ENCODE measurements at places on chromosomes 1 and 21. TPM values are rescaled to one million over a fixed set of nuclear protein-coding genes. Genes with fewer than 3 reads are reported as not detected.

- DNase-seq = no peak
Measured at GRCh38 chr1:235919127-235919832, 52.6 kb upstream of the LYST start.

The PRDM16 gene
- not detected for total RNA-seq

DNA sequence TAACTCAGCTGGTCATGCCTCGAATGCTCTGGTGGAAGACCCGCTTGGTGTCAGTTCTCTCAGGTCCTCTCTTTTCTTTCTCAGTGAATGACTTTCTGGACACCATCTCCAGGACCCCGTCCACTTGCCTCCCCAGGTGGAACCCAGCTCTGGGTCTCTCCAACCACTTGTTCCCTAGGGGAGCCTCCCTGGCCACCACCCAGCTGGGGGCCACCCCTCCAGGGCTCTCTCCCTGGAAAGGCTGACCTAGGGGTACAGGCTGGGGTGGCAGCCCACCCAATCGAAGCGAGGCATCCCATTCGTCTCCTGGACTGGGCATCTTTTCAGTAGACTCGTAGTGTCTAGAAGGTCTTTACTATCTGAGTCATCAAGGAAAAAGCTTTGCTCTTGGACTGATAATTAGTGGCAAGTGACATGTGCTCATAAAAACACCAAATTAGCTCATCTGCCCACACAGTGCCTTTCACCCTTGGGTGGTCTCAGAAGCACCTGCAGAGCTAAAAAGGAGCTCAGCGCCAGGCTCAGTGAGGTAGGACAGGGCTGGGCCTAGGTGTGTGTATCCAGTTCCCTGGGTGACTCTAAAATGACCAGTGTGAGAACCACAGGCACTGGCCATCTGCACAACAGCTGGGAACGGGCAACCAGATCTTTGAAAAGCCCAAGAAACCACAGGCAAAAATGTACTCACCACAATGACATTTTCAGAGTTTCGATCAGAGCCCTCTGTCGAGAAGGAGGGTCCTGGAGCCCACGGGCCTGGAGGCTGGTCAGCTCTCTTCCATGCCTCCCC lies 2.4 kb upstream of the PDXK start:
- DNase-seq = no peak

DNA sequence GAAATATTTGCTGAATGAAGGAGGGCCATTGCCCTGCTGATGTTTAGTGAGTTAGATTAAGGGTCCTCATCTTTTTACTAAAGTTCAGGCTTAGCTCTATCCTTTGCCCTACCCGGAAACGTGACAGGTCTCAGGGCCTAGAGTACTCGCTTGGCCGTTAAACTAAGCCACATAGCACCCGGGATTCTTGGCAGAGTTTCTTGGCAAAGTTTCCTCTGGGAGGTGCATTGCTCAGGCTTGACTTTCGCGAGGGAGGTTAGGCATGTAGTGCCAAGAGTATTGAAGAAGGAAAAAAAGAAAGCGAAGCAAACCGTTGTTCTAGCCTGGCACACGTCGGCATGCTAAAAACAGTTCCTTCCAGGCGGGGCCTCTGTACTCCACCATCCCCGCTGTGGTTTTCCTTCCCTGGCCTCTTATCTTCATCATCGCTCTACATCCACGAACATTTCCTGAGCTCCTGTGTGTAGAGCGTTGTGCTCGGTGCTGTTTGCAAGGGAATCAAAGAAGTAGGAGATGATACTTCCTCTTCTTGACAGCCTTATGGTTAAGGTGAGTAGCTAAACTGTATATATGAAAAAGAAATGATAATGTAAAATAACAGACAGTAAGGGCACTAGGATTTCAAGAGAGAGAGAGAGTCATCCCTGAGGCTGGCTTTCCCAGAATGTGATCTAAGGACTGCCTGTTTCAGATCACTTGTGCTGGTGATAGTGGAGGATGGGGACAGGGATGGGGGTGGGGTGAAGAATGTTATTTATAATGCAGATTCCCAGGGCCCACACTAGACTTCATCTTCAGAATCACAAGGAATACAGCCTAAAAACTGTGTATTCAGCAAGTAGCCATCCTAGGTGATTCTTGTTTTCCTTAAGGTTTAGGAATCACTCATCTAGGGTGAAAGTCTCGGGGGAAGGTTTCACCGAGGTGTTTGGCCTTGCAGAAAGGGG lies 18.8 kb downstream of the RNF220 start:
- DNase-seq = peak; percentile 64

- DNase-seq = no peak
Measured at GRCh38 chr1:4709641-4710040, 55.2 kb downstream of the AJAP1 start.

DNA sequence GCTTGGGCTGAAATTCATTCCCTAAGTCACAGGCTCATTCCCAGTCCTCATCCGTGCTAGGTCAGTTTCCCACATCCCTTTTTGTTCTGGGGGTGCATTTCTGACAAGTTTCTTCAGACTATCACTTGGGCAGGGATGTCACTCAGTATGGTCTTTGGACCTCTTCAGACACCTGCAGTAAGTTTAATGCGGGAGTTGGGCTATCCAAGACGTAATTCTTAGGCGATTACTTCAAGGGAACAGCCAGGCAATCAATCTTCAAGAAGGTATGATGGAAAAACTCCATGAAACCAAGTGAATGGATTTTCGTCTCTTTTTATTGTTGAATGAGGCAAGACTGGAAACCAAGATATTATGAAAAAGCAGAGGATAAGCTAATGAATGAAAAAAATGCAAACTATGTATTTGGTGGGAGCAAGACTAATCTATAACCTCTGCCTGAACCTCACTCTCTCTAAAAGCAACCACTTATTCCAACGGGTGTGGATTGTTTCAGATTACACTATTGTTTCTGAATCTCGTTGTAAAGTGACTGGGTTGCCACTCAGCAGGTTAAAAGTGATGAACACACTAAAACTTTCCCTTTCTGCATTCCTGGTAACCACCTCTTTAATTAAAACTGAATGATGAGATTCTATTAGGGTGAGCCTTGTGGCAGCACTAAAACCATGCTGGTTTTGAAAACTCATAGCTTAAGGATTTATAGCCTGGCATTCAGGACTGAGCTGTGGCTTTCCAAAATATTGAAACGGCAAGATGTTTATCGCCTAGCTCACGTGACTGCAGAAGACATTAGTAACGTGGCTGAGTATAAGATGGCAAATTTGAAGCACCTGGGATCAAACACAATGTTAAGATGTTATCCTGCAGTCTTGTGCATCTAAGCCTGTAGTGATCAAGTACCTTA lies 1.1 kb downstream of the RASAL2 start:
- DNase-seq = peak; percentile 68

- DNase-seq = no peak
Measured at GRCh38 chr1:19762175-19762779, 37.4 kb downstream of the TMCO4 start.

DNA sequence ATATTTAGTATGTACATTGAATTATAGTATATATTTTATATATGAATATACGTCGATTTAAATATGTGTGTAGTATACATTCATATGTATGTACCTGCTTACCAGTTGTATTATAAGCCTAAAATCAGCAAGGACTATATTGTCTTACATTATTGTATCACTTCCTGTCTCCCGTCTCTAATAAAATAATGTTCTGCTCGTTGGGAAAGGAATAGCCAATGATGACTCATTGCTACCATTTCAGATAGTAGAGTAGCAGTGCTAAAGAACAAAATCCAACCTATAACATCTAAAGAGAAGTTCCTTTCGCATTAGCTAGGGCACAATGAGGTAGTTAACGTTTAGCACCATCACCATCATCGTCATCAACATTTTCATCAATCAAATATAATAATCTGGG lies 39.9 kb upstream of the SMYD2 start:
- DNase-seq = no peak

DNA sequence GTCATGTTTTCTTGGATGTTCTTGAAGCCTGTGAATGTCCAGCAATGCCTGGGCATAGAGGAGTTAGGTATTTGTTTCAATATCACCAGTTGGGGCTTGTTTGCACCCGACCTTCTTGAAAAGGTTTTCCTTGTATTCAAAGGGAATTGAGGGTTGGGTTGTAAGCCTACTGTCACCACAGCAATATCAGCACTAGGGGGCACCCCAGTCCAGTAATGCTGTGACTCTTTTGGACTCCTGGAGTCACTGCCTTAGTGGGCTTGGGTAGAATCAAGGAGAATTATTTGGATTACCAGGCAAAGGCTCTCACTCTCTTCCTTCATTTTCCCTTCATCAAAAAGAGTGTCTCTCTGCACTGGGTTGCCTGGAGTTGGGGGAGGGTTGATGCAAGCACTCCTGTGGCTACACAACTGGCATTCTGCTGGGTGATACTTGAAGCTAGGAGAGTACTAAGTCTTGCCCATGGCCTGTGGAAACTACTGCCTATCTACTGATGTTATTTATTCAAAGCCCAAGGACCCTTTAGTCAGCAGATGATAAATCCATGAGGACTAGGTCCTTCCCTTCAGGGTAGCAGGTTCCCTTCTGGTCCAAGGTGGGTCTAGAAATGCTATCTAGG lies 34.5 kb downstream of the OR10R2 start:
- DNase-seq = no peak

The OR2T33 gene
- total RNA-seq = not detected

DNA sequence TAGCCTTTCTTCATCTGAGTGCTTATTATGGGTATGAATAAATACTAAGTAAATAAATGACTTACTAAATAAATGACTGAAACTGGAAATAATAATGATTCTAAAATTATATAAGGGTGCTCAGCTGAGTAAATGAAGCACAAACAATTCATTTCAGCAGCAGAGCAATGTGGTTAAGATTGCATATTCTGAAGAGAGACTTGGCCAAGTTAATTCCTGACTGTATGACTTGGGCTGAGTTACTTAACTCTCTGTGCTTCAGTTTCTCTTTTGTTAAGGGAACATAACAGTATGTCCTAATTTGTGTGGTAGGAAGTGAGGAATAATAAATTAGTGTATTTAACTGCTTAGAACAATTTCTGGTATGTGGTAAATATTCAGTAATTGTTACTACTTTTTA lies 19.1 kb downstream of the AGL start:
- DNase-seq = no peak

DNA sequence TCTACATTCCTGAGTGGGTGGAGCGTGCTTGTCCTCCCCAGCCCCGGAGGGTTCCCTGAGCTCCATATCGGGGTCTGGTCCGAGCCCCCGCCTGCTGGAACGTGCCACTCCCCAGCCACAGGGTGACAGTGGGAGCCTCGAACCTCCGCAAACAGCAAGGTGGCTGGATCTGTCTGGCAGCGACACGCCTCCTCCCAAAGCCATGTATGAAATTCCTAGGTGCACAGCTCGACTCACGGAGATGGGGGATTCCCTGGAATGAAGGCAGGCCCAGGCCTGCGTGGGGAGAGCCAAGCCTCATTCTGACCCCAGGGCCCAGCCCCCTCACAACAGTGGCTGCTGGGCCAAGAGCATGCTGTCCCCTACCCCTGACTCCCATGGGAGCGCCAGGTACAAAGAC lies 32.9 kb downstream of the TP73 start:
- DNase-seq = no peak

DNA sequence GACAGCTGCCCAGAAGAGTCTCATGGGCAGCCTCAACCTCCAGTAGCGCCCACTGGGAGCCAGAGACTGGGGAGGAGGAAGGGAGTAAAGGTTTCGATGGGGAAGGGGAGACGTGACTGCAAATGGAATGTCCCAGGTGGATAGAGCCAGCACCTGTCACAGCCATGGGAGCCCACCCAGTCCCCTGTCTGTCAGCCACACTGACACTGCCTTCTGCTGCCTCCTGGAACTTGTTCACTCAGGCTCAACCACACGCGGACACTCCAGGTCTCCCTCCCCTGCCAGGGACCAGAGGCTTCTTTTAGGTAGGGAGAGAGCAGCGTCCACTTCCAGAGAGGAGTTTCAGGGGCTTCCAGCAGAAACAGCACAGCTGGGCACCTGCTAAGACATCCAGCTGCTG lies 346.3 kb downstream of the NPHP4 start:
- no peak for DNase-seq

DNA sequence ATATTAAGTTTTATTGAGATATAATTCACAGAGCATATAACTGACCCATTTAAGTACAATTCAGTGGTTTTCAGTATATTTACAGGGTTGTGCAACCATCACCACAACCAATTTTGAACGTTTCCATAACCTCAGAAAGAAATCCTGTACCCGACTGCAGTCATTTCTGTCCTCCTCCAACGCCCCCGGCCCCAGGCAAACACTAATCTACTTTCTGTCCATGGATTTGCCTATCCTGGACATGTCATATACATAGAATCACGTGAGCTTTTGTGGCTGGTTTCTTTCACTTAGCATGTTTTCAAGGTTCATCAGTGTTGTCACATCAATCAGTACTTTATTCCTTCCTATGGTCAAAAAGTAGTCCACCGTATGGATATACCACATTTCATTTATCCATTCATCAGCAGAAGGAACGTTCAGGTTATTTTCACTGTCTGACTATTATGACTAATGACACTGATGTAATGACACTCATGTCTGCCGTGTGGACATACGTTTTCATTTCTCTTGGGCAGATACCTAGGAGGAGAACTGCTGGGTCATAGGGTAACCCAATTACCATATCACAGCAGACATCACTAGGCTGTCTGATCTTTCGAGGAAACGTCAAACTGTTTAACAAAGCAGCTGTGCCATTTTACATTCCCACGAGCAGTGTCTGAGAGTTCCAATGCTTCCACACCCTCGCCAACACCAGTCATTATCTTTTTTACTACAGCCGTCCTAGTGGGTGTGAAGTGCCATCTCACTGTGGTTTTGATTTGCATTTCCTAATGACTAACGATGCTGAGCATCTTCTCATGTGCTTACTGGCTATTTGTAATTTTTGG lies 30.8 kb downstream of the MRPL37 start:
- no peak for DNase-seq

The CLCA2 gene
- 0.25 TPM for total RNA-seq

The SLFNL1 gene
- total RNA-seq = 0.35 TPM

GRCh38 chr1:219657186-219657585 lies 44.3 kb upstream of the ZC3H11B start:
- no peak for DNase-seq

The APCS gene
- total RNA-seq = not detected

DNA sequence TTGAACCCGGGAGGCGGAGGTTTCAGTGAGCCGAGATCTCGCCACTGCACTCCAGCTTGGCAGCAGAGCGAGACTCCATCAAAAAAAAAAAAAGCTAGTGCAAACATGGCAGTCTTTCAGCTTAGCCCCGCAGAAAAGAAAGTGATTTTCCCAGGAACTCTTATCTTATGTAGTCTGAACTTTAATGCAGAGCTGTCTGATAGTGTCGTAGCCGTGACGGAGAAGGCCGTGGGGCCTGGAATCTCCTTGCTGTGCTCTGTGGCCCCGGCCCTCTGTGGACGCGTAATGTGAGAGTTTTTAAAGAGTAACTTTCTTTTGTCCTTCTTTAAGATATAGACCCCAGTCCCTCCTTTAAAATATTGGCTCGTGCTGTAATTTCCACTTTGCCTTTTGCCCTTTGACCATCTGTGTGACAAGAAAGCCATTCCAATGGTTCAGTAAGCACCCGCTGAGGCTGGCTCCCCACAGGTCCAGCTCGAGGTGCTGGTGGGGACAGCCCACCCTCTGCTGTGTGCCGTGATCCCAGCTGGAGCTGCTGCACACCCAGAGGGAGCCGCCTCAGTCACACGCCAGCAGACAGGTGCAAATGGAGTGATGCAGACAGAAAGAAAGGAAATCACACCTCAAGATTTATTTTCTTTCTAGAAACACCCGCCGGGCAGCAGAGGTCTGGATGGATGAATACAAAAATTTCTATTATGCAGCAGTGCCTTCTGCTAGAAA lies 164.0 kb downstream of the PGBD5 start:
- no peak for DNase-seq

The STUM gene
- total RNA-seq = not detected

Measured in PC-9 (cell line).